Dermis microvascular lymphatic vessel endothelial cell (primary cell): ENCODE measurements at places on chromosomes 16 and 17.

DNA sequence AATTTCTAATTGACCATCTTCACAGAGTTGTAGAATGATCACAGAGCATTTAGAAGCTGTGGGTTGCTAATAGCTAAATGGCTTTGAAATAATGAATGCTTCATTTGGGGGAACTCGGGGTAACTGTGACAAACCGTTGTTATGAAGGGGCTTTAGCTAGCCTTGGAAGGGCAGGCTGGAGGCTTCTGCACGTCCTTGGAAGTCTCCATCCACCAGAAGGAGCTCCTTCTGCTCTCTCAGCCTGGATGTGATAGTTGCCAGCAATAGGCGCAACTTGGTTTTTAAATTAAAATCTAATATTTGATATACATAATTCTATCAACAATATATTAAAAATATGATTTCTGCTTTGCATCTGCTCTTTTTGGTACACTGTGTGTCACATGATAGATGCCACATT, 200.5 kb downstream of the RPTOR start:
- no peak for DNase-seq

GRCh38 chr17:72677714-72678390, 414.6 kb downstream of the SLC39A11 start:
- no peak for DNase-seq

DNA sequence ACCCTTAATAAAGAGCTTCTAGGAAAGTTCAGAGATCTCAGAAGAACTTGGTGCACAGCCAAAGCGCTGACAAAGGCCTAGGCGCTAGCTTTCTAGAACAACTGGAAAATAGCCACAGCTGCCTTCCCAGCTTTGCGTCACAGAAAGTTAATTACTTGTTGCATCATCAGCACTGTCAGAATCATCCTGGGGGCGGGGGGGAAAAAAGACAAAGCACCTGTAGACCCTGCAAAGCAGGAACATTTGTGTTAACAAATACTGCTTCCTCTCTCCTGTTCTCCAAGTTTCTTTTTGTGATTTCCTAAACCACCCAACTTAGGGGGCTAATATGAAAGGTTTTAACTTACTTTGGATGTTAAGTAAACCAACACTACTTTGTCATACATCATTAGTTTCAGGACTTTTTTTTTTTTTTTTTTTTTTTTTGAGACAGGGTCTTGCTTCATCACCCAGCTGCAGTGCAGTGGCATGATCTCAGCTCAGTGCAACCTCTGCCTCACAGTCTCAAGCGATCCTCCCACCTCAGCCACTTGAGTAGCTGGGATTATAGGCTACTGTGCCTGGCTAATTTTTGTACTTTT, 4.8 kb upstream of the AARSD1 start:
- no peak for DNase-seq

DNA sequence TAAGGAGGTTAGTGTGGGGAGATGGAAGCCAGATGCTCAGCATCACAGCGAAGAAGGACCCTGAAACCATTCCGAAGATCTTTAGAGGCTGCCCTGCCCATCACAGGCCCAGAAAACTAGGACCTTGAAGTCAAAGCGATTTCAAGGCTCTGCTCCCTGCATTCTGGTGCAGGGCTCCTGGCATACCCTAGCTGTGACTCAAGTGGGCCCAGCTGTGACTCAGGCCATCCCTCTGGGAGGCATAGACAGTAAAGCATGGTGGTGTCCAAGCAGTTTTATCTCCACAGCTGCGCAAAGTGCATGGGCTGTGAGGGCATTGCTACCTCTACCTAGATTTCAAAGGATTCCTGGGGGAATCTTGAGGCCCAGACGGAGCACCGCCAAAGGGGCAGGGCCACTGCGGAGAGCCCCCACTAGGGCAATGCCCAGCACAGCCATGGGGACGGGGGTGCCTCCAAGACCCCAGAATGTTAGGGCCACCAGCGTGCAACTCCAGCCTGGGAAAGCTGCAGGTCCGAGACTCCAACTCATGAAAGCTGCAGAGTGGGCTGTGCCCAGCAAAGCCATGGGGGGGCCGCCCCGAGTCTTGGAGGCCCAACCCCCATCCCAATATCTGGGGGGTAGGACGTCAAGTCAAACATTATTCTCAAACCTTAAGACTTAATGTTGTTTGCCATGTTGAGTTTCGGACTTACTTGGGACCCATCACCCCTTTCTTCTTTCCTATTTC, 11.7 kb upstream of the ZNF594 start:
- no peak for DNase-seq

- DNase-seq = no peak
Measured at GRCh38 chr16:63530974-63531373, 1494.7 kb upstream of the CDH8 start.

- DNase-seq = no peak
Measured at GRCh38 chr17:58172369-58173071, 5.7 kb downstream of the OR4D2 start.

DNA sequence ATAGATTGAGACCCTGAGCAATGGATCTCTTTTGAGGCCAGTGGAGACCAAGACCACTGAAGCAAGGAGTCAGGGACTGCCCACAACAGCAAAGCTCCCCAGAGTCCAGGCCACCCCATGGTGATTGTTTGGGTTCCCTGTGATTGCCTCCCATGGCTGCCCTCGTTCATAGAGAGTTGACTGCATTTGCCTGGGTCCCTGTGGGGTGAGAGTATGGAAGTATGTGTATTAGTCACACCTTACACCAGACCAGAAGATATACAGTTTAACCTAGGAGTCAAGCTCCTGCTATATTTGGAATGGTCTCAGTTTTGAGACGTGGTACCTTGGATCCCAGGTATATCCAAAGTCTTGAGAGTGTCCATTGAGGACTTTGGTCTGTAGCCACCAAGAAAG, 20.2 kb downstream of the HLF start:
- DNase-seq = no peak
